T-helper 9 cell (primary cell): ENCODE measurements at places on chromosomes 1 and 21.

DNA sequence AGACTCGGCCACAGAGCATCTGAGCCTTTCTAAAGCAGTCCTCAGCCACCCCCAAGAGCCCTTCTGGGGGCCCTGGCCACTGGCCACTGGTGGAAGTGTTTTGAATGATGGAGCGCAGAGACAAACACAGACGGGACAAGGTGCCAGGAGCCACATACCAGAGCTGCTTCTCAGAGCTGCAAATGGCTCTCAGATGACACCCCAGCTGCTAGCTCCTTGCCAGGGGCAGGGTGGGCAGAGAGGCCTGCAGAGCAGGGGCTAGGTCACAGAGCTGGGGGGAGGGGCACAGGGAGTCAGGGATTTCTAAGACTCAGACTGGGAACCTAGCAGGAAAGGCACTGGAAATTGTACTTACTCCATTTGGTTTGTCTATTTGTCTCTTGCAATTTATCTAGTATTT lies 30.4 kb downstream of the KCNN3 start:
- no peak for DNase-seq

- DNase-seq, result no peak
Measured at GRCh38 chr1:22918644-22919043, 54.0 kb downstream of the LACTBL1 start.

DNA sequence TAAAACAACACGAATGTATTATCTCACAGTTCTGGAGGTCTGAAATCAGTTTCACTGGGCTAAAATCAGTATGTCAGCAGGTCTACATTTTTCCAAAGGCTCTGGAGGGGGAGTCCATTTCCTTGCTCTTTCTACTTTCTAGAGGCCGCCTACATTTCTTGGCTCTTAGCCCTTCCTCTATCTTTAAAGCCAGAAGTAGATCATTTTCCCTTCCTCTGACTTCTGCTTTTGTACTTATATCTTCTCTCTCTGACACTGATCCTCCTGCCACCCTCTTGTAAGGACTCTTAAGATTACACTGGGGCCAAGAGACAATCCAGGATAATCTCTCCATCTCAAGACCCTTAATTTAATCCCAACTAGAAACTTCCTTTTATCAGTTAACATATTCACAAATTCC lies 41.4 kb downstream of the MSH4 start:
- DNase-seq, result no peak

GRCh38 chr1:53369761-53370160 lies 41.9 kb upstream of the LRP8 start:
- DNase-seq, result no peak

DNA sequence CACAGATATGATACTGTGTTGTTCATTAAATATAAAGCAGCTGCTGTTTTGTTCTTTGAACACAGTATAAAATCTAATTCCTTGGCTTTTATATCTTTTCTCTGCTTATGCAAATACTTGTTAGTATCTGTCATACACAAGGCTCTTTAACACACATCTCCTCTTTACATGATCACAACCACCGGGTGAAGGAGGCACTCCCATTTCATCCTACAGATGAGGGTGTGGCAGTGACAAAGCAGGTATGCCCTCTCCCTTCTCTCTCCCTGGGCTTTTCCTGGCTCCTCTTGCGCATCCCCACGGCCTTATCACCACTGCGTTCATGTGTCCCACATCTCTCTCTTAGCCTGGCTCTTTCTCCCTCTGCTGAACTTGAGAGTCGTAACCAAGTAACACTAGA lies 38.2 kb downstream of the JUN start:
- DNase-seq, result no peak

DNA sequence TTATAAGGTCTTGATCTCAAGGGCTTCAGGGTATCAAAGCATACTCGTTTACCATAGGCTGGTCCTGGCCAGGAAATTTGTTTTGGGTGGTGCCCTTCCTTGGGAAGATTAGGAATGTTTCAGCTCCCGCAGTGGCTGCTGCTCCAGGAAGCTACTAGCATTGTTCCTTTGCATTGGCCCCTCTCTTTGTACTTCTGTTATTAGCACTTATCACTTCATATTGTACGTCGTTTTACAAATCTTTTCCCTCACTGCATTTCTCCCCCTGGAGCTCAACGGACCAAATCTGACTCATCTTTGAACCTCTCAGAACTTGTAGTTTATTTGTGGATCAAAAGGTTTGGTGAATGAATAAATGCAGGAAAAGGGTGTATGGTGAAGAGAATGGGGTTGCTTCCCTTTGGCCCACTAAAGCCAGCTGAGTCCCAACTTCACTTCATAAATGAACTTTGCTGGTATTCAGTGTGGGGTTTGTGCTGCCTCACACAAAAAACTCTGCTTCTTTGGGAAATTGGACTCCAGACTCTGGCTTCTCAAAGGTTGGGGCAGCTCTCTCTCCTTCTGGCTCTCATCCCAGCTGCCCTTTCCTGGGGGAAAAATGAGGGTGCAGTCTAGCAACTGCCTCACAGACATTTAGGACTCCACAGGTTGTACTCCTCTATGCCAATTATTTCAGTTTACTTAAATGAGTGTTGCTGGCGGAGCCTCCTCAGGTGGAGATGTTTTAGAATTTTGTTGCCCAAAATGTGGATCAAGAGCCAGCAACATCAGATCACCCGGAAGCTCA lies 5.9 kb downstream of the GNAT2 start:
- no peak for DNase-seq

DNA sequence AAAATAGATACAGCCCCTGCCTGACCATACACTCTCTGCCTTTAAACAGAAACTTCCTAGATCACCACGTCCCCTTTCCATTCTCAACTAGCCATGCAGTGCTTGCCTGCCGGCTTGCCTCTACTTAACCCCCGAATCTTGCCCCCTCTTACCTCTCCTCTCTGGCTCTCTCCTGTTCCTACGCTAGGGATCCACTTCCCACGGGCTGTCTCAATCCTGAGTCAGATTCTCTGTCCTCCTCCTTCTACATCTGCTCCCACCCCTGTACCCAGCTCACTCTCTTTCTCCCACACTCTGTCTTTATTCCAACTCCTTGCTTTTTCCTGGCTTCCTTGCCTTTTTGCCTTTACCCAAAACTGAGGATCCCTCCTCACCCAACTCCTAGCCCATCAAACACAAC lies 29.3 kb downstream of the ATF3 start:
- DNase-seq, result no peak

GRCh38 chr21:32994305-32994704 lies 31.4 kb upstream of the OLIG2 start:
- DNase-seq, result no peak

GRCh38 chr1:54980528-54981241 lies at the start of gene TMEM61:
Gene TMEM61, plus strand, starts transcription at chr1:54980628. Its CDS starts 438 bp downstream, at chr1:54981066.
- no peak for DNase-seq

- no peak for DNase-seq
Measured at GRCh38 chr1:112524986-112525385, 16.2 kb downstream of the WNT2B start.

GRCh38 chr1:10824821-10825540 lies 28.5 kb upstream of the CASZ1 start:
- no peak for DNase-seq

- no peak for DNase-seq
Measured at GRCh38 chr1:180590889-180591288, 32.1 kb downstream of the OVAAL start.

- DNase-seq, result no peak
Measured at GRCh38 chr21:14918527-14918926, 146.3 kb downstream of the NRIP1 start.

DNA sequence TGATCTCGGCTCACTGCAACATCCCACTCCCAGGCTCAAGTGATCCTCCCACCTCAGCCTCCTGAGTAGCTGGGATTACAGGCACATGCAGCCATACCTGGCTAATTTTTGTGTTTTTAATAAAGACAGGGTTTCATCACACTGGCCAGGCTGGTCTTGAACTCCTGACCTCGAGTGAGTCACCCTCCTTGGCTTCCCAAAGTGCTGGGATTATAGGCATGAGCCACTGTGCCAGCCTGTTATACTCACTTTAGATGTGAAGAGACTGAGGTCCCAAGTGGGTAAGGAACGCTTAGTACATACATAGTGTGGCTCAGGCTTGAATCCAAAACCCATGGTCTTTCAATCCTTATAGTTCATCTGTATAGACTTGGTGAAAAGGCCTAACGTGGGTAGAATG lies 63.7 kb upstream of the EPS8L3 start:
- no peak for DNase-seq

- DNase-seq, result no peak
Measured at GRCh38 chr1:113937146-113937545, 8.0 kb downstream of the HIPK1 start.

DNA sequence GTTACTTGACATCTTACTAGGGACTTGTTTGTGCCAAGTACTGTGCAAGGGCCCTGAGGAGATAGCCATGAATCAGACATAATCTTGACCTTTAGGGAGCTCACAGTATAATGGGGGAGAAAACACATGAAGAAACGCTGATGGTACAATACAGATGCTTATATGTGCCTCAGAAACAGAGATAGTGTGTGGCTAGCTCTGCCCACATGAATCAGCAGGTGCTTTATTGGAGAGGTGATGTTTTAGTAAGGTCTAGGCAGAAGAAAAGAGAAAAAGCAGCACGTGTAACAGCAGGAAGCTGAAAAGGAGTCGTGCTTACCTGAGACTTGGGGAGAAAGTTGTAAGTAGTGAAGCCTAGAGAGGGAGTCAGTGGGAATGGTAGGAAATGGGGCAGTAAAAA lies 60.6 kb upstream of the LMO4 start:
- no peak for DNase-seq

DNA sequence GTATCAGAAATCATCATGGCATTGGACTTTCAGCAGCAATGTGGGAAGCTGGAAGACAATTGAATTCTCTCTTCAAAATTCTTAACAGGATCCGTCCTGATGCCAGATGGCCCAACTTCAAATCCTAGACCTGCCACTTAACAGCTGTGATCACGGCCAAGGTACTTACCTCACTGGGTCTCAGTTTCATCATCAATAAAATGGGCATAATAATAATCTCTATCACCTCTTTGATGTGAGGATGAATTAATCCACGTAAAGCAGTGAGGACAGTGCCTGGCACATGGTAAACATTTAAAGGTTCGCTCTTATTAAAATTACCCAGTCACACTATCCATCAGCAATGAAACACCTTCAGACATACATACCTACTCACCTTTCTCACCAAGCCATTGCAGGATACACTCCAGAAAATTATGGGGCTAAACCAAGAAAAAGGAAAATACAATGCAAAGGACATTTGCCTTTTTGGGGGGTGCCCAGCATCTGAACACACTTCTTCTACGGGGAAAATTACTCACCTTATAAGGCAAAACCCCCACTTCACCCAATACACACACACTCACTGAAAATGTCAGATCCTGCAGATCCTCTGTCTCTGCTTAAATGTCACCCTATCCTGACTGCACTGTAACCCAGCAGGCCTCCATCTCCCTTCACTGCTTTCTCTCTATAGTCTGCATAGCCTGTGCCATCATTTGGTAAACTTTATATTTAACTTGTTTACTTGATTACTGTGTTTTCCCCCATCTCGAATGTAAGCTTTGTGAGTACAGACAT lies 21.7 kb downstream of the GLIS1 start:
- DNase-seq, result no peak

- DNase-seq, result peak; percentile 3
Measured at GRCh38 chr1:45205011-45205909, 1.1 kb downstream of the ZSWIM5 start.

GRCh38 chr21:23131177-23131576 lies 2133.0 kb downstream of the NCAM2 start:
- no peak for DNase-seq

DNA sequence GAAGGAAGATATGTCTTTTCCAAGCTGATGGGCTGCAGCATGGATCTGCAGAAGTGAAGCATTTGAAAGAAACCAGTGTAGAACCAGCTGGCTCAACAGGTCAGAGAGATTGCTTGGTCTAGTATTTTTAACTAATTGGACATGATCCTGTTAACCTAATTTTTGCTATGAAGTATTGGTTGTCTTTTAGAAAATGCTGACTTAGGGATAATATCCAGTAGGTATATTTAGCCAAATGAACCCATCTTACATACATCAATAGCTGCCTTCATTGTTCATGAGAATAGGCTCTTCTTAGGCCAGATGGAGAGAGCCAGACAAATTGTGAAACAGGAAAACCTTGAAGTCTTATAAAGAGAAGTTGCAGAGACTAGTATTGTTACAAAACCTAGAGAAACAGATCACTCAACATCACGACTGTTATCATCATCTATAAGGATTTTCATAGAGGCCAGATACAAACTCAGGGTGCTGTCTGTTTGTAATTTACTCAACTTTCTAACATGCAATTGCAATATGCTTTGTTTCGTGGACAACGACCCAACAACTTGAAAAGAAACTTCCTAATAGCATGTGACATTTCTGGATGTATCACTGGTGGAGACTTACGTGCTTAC lies 148.2 kb downstream of the DISC1 start:
- DNase-seq, result no peak

DNA sequence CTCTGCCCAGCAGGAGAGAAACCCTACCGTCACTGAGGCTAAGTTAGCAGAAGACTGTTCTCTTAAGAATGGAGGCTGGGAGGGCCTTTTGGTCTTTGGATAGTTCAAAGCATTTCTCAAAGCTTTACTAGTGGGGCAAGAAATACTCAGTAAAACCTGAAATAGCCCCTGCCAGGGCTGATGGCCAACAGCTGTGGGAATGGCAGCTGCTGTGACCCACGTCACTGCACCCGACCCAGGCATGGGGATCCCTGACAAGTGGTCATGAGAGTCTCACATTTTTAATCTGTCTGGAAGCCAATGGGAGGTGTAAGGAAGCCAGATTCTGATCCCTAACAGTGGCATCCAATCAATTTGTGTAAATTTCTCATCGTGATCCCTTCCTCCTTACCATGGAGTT lies 44.5 kb upstream of the ENAH start:
- no peak for DNase-seq

DNA sequence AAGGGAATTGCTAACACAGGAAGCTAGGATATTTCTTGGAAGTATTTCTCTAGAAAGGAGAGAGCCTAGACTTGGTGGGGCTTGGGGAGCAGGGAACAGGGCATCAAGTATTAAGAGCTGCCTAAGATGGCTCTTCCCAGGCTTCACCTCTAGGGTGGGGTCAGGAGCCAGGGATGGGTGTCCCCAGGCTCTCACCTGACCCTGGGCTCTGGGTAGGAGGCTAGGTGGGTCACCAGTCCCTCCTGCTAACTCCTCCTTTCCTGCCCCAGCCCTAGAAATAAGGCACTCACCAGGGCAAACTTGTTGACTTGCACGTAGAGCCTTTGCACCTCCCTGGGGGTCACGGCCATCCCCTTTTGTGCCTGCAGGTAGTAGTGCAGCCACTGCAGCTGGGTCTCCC lies 15.0 kb downstream of the ETNK2 start:
- no peak for DNase-seq
